NCI-H510A (cell line): ENCODE measurements at places on chromosomes 1 and 21.

- DNase-seq, result peak; percentile 32
Measured at GRCh38 chr1:109530457-109531087, 9.1 kb upstream of the GPR61 start.

GRCh38 chr1:41492341-41492848, 7.9 kb upstream of the EDN2 start:
- peak; percentile 43 for DNase-seq

DNA sequence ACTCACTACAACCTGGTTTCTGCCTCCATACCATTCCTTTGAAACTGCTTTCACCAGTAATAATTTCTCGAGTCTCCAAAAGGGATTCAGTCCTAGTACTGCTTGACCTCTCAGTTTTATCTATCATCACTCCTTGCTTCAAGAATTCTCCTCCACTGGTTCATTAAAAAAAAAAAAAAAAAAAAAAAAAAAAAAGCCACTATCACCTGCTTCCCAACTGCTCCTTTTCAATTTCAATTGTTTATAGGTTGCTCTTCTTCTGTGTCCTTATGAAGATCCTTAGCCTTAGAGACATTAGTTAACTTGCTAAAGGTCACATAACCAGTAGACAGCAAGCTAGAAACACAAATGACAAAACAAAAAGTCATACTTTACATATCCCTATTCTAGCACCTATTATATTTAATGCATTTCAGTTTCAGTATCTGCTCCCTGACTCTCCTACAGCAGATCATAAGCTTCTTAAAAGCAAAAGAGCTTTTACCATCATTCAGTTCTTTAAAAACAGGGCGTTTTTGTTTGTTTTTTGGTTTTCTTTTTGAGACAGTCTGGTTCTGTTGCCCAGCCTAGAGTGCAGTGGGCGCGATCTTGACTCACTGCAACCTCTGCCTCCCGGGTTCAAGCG, 7.1 kb downstream of the NRDC start:
- no peak for DNase-seq

- no peak for DNase-seq
Measured at GRCh38 chr1:38932571-38932970, 9.1 kb downstream of the RHBDL2 start.

GRCh38 chr1:245906207-245906606, 600.9 kb downstream of the SMYD3 start:
- DNase-seq, result no peak

DNA sequence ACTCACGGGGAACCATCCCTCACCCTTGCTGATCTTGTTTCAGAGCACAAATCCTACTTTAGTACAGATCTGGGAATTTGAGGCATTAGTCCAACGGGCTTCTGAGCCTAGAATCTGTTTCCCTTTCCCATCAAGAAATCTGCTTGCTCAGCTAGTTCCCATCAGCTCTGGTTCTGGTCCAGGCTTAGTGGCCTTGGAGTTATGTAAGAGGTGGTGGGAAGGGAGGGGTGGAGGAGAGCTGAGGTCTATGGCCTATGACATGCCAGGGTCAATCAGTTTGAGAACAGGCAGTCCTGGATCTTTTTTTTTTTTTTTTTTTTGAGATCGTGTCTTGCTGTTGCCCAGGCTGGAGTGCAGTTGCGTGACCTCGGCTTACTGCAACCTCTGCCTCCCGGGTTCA, 4.1 kb downstream of the GSTM1 start:
- no peak for DNase-seq

DNA sequence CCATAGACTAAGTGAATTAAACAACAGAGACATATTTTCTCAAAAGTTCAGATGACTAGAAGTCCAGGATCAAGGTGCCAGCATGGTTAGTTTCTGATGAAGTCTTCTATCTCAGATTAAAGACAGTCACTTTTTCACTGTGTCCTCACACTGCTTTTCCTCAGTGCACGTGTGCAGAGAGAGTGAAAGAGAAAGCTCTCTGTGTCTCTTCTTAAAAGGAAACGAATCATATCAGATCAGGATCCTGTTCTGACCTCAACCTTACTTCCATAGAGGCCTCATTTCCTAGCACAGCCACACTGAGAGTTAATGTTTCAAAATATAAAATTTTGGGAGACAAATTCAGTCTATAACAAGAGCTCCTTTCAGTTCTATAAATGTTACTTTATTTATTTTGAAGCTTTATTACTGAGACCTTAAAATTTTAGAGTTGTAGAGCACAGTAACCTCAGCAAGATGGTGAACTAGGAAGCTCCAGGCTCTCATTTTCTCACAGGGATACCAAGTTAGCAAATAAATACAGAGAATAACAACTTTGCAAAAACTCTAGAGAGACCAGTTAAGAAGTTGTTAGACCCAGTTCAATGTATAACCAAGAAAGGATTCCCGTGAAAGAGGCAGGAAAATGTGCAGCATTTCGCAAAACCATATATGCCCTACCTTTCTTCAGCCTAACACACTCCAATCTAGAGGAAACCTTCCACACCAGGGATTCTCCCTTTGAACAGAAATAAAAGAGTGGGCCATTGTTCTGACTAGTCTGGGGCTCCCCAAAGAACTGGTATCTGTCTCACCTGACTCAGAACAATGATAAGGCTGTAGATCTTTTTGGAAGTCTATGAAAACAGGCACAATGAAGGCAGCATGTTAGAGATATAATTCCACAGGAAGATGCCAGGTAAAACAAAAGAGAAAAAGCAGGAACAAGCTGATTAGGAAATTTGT, 372.2 kb downstream of the MRPL39 start:
- no peak for DNase-seq

DNA sequence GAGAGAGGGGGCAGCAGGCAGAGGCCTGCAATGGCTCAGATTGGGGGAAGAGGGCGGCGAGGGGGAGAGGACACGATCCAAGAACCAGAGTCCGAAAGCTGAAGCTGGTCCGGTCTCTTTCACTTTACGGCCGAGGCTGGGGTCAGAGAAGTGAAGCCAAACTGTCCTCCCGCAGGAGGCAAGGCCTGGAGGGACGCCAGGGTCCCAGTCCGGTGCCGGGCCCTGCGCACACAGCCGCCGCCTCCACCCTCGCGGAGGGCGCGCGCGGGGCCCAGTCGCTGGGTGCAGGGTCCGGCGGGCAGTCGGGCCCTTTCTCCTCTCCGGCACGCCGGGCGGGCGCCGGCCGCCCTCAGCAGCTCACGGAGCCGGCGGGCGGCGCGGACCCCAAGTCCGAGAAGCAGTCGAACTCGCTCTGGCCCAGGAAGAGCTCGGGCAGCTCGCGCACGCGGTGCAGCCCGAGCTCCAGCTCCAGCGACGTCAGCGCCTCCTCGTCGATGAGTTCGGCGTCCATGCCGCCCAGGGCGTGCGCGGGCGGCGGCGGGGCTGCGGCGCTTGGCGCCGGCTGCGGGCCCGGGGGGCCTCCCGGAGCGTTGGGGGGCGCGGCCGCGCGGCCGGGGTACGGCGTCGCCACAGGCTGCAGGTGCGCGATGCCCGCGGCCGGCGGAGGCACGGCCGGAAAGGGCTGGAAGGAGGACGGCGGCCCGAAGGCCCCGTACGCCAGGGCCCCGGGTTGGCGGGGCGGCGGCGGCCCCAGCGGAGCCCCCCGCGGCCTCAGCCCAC, 749 bp downstream of the CITED4 start:
- peak; percentile 56 for DNase-seq

- no peak for DNase-seq
Measured at GRCh38 chr21:35014302-35015041, 34.6 kb downstream of the RUNX1 start.

DNA sequence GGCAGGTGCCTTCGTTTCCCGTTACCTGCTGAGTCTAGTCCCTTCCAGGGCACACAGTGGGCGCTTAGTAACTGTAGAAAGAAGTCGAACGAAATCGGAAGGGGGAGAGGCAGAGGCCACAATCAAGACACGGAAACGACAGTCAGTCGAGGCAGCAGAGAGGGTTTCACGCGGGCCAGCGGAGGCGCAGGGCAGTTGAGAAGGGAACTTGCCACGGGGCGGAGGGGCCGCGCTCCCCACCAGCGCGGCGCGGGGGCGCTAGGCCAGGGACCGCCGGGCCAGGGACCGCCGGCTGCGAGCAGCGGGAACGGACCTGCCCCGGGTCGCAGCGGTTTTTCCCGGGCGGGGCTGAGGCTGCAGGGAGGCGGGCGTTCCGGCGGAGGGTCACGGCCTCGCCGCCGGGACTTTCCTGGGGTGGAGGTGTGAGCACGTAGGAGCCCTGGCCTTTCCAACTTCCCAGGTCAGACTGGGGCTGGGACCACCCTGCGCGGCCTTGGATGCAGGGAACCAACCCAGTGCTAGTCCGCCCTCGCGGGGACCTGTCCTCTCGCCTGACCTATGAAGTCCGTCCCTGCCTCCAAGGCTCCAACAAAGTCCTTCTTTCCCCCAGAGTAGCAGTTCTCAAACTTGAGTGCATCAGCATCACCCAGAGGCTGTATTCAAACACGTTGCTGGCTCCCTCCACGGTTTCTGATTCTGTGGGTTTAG, 150.1 kb upstream of the FGGY start:
- DNase-seq, result peak; percentile 16

- DNase-seq, result no peak
Measured at GRCh38 chr1:226702318-226702956, 36.6 kb downstream of the ITPKB start.

GRCh38 chr1:53254011-53254640, 15.8 kb upstream of the MAGOH start:
- no peak for DNase-seq

DNA sequence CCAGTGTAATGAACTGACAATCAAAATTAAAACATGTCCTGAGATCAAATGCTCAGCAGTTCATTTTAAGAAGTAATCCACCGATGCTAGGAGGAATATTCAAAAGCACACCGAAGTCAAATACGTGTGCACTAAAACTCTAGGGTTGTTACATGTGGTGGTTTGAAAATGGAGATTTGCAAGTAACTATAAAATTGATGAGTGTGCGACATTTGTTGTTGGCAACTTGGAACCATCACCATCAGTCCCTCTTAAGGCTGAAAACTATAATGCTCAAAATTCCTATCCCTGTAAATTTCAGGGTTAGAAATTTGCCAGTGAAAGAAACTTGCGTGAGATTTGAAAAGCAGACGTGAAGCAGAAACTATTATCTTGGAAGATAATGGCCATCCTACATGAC, 13.3 kb upstream of the SGIP1 start:
- DNase-seq, result no peak

DNA sequence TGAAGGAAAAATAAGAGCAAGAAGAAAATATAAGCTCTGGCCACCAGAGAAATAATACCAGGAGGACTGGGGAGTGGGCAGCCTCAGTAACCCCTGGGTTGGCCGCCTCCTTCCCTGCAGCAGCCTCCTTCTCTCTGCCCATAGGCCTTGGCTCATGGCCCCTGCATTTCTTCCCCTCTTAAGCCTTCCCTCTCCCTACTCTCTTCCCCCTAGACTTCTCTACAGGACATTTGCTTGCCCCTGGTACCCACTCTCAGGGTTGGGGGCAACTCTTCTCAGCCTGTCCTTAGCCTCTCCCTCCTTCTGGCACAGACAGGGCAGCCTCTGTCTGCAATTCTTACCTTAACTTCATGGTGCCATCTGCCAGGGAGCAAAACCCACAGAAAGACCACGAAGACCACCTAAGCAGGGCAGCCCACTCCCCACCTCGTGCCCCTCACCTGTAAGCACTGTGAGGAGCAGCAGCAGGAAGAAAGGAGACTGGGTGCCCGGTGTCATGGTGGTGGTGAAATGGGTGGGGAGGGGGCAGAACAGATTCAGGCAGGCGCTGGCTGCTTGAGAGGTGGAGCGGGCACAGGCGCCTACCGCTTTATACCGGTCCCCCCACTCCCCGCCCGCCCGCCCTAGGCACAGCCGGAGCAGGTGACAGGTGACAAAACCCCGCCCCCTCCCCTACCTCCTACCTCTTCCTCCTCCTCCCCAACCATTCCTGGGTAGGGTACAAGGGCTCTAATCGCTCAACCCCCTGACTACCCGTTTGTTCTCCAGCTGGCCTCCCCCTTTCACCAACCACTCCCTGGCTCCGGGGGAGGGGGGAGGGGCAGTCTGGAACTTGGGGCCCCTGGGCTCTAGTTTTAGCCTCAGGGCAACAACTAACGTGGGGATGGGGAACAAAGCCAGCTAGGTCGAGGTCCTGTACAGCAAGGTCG, 15.1 kb downstream of the THBS3 start:
- peak; percentile 87 for DNase-seq

GRCh38 chr1:910881-911721, 12.6 kb upstream of the SAMD11 start:
- peak; percentile 60 for DNase-seq

GRCh38 chr1:55046871-55047270, 7.5 kb downstream of the PCSK9 start:
- DNase-seq, result no peak

GRCh38 chr1:27868556-27868931, 3.8 kb upstream of the THEMIS2 start:
- DNase-seq, result no peak
